ENCODE measurements at places on chromosomes 7 and 10.

- no peak for DNase-seq
Measured at GRCh38 chr10:119341459-119342301, 134.3 kb downstream of the GRK5 start.

DNA sequence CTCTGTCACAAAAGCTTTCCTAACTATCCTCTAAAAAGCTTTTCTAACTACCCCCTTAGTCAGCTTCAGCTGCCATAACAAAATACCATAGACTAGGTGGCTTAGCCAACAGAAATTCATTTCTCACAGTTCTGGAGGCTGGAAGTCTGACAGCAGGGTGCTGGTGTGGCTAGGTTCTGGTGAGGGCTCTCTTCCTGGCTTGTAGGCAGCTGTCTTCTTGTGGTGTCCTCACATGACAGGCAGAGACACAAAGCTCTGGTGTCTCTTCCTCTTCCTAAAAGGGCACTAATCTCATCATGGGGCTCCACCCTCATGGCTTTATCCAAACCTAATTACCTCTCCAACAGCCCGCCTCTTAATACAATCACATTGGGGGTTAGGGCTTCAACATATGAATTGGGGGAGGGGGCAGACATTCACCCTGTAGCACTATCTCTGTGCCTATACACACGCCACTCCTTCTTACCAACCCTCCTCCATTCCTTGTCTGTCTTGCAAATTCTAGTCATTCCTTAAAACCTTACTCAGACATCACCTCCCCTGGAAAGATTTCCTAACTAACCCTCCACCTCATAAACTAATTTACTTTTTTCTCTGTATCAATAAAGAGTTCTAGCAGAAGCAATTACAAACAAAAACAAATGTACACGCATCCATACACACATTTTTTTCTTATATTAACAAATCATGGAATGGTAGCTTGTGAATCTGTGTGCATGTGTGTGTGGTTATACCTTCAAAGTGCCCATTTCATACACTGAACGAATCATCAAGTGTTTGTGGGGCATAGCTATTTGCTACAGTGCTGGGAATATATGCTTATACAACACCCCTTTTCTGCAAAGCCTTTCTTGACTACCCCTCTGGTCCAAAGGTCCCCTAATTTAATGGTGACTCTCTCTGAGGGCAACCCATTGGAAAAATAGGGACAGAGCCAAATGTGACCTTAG, 26.4 kb downstream of the RHOBTB1 start:
- DNase-seq: no peak

DNA sequence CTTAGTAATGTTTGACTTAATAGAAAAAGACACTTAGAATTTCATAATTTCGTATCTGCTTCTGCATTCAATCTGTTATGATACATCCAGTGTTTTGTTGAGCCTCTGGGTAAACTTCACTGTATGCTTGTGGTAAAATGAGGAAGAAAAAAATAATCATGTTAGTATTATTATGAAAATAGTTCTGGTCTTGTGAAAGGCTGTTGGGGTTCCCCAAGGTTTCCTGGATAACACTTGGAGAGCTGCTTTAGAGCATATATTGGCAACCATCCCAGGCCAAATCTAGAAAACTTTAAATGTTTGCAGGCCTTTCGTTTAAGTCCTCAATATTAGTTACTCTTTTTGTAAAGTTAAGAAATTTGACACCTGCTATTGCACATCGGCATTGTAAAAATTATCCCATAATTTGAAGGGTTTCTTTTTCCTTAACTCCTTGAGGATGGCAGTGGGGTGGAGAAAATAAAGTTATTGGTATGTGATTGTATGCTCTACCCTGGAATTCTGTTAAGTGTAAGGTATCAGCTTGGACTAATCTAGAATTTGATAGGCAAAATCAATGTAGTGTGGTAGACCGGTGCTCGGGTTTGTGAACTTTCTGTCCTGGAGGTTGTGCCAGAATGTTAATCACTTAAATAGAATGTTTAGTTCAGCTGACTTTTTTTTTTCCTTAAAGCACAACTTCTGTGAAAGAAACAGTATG, 54.5 kb downstream of the WAC start:
- DNase-seq: no peak

DNA sequence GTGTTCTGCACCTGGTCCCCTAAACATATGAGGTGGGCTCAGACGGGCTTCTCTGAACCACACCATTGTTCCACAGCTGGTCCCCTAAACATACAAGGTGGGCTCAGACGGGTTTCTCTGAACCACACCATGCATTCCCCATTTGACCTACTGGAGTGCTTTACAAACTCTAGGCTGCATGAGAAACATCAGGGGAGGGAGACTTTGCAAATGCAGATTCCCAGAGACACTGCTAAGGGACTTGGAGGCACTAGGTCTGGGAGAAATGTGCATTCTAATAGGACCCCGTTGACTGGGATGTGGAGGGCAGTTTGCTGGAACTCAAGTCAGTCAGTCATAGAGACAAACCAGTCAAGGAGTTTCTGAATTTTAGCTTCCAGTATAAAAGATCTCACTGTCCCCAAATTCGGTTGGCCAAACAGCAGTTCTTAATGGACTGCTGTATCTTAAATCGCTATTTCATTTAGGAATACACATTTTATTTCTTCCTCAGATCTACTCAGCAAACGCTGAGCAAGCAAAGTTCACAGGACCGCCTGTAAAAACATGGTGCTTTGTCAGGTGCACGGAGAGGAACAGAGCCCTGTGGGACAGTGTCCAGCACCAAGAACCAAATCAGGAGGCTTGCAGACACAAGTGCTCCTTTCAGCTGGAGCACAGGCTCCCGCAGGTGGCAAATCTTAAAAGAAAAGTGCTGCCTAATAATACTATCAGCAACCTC, 198.8 kb downstream of the SFMBT2 start:
- no peak for DNase-seq

GRCh38 chr7:70923181-70923845, 208.6 kb upstream of the GALNT17 start:
- DNase-seq: no peak

DNA sequence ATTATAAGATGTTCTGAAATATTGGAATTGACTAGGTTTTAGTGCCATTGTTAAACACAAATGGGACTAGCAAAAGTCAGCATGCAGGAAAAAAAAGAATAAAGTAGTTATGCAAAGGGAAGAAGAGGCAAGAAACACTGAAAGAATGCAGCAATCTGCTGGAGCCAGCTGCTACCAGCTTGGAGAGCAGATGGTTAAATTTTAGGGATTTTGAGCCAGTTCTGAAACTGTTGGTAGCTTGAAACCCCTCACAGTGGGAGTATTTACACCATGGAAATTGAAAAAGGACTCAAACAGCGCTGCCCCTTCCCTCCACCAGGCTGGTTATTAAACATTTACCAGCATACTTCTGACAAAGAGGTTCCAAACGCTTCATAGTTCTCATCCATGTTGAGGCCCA, 41.0 kb downstream of the SCRN1 start:
- no peak for DNase-seq

- DNase-seq: peak; percentile 4
Measured at GRCh38 chr7:142357953-142358520, 100.2 kb upstream of the PRSS58 start.

- no peak for DNase-seq
Measured at GRCh38 chr10:33143160-33143728, 185.2 kb upstream of the ITGB1 start.

DNA sequence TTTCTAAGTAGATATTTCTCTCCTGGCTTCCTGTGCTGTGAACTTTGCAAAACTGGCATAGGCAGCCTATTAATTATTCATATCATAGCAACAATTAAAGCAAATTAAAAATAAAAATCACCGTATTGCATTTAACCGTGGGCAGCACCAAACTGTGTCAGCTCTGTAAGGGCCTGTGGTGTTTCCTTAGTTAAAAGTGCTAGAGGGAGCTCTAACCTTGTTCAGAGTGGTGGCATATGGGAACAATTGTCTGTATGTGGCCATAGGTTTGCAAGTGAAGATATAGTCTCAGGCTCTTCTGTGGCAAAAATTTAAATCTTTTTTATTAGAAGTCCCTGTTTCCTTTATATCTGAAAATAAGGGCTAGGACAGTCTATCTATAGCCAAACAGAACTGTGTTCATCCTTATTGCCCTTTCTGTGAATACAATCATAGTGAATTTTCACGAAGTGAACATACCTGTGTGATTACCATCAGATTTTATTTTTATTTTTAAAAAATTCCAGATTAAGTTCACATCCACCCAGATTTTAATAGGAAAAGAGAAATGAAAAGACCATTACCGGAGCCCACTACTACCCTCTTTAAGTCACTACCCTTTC, 92.6 kb downstream of the POLL start:
- no peak for DNase-seq

DNA sequence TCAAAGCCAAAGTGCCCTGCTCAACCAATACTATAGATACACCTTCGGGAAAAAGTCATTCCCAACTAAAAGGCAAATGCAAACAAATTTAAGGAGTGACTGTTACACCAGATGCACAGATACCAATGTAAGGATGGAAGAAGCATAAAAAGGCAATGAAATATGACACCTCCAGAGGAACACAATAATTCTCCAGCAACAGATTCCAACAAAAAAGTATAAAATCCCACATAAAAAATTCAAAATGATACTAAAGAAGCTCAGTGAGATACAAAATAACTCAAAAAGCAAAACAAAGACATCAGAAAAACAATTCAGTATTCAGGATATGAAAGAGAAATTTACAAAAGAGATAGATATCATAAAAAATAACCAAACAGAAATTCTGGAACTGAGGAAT, 44.1 kb upstream of the ASAH2 start:
- no peak for DNase-seq

GRCh38 chr7:98619450-98620321, 2.6 kb downstream of the NPTX2 start:
- DNase-seq: no peak

GRCh38 chr7:20783700-20784387, 2.8 kb downstream of the SP8 start:
- DNase-seq: no peak

DNA sequence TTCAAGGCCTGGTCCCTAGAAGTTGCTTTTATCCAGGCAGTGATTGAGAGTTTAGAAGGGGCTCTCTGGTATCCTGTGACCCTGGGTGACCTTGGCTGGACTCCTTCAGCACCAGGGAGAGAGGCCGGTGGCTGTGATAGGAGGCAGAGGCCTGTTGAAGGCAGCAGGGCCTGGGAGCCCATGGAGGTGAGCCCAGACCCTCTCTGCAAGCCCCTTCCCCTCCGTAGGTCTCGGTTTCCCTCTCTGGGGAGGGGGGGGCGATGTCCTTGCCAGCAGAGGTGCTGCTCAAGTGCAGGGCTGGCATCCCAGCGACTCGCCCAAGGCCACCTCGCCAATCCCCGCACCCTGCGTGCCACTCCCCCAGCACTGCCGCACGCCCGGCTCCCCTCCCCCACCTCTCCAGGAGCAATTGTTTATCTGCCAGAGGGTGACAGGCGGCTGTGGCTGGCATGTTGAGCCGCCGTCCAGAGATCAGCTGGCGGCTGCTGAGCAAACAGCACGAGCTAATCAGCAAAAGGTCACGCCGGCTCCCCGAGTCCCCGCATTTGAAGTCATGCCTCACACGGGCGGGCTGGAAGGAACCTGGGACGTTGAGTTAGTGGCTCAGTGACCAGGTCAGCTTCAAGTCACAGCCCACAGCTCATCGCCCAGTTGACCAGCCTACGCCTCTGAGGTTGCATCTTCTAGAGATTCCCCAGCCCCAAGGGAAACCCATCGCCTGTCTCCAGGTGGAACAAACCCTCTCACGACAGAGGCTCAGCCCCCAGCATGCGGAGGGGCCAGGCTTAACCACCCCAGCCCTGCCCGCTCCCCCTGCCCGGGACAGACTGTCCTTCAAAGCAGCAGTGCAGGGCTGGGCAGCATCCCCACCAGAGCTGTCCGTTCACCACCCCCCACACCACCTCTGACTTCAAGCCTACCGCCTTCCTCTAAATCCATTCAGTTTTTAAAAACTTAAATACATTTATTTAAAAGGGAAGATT, 43.7 kb downstream of the ELFN1 start:
- DNase-seq: no peak

DNA sequence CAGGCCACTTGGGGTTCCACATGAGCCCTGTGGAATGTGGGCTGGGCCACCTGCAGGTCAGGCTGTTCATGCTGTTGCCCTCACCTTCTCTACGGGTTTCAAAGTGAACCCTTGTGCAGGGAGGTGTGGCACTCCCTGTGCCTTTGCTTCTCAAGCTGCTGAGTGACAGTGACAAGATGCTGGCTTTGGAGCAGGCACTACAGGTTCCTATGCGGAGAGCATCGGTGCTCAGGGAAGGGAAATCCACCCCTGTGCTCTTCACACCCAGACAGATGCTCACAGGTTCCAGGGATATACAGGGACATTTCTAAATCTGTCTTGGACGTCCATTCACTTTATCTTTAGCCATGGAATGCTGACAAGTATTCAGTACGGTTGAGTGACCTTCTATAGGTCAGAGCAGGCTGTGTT, 1005.0 kb downstream of the LRMDA start:
- DNase-seq: no peak

DNA sequence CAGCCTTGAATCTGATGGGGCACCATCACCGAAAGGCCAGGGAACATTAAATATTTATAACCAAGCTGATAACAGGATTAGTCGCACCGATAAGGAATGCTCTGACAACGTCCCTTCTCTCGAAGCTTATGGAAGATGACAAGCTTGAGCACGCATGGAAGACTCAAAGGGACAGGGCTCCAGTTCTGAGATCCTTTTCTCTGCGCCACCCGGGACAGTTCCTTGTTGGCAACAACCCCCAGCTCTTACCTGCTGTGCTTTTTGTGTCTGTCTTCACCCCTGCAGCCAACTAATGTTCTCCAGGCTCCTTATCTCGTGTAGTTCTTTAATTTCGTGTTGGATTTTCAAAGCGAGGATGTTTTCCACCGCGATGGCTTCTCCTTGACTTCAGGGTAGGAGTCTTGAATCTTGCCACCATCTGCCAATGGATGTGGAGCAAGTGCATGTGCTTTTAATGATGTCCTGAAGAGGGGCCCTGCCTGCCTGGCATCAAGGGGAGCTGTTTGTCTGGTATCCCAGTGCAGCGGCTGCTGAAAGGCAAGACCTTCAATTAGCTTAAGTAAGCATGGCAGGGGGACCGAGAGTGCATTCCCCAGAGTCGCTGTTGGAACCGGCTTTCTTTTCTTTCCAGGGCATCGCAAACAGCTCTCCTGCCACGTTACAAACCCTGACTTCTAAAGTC, 354 bp upstream of the FERD3L start:
- no peak for DNase-seq

GRCh38 chr10:14048930-14049613, 281.7 kb downstream of the FRMD4A start:
- DNase-seq: no peak

All from KG1 (cell line).